Skeletal muscle cell (primary cell): ENCODE measurements at places on chromosomes 11 and 22.

DNA sequence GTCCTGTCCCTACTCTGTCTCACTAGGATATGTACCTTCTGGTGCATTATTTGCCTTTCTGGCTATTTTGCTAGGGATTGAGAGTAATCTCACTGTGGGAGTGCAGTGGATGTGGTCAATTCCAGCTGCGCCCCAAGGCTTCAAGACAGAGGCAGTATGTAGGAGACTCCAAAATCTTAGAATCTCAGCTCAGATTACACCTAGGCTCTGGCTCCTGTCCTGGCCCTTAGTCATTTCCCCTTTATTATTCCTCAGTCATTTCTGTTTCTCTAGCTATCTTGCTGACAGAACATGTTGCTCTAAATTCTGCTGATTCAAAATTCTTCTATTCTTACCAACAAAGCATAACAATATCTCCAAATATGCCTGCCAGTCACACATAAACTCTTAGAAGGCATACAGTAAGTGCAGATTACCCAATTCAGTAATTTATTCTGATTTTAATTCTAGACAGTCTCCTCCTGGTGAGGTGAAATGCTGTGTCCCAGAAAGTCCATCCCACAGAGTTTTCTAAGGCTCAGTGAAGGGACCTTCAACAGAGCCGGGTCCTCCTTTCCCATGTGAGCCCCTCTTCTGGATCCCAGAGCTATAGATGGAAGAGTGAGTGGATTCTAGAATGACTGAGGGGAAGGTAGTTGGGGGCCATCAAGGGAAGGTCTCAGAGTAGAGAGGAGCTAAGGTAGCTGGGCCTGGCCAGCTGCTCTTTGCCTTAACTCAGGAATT is 24.3 kb upstream of the GLYATL1 start:
- DNase-seq, result no peak

- DNase-seq, result no peak
Observed at GRCh38 chr11:6755303-6755952, 16.3 kb downstream of the OR2AG2 start.

- no peak for DNase-seq
Observed at GRCh38 chr11:66636411-66636810, 2.1 kb upstream of the RBM4 start.

- no peak for DNase-seq
Observed at GRCh38 chr11:129013737-129014475, 71.2 kb upstream of the TP53AIP1 start.

DNA sequence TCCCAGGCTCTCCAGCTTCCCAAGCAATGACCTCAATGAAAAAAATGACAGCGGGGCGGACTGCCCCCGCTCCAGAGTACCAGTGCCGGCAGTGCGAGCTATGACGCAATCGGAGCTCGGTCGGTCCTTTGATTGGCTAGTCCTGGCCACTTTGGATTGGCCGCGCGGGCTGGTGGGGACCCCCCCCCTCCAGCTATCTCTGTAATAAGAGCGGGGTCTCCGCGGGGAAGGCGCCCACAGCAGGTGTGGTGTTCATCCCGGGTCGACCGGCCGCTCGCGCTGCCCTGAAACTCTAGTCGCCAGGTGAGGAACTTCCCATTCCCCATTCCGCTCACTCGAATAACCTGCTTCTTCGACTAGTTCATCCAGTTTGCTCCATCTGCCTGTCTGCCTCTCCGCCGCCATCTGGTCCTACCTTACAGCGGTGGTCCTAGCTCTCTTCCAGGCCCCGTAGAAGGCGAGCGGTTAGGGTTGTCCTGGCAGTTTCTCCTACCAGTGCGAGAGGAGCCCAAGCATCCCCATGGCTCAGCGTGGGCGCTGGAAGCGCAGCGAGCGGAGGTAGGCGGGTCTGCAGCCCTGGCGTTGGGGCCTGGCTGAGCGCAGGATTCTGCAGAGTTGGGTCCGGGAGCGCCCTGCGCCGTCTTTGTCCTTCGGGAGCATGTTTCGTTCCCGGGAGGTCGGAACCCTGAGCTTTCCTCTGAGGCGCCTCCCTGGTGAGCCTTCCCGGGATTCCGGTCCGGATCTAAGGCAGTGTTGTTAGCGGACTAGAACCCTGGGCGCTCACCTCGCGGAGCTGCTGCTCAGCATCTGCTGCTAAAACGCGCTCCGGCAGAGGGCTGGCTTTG is at the start of gene CALCB:
Gene CALCB, plus strand, starts transcription at position 233 of the 845 bp plus-strand sequence. CDS start 1,126 bp downstream, outside the sequence.
- DNase-seq, result no peak

GRCh38 chr11:73160005-73160760 is 18.1 kb upstream of the FCHSD2 start:
- DNase-seq, result no peak

DNA sequence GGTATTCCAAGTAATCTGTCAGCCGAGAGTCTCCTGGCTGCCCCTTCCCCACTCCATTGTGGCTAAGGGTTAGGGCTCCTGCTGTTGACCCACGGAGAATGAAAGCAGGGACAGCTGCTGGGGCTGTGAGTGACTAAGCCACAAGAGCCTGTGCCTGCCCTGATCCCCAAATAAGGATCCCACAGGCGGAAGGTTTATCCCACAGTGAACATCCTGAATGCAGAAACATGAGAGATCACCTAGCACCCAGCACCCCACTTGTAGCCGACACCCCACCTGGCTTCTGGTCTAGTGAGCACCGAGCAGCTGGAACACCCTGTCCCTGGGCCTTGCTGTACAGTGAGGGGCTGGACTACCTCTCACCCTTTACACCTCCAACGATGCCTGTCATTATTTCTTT is 117.7 kb upstream of the LMO1 start:
- no peak for DNase-seq

DNA sequence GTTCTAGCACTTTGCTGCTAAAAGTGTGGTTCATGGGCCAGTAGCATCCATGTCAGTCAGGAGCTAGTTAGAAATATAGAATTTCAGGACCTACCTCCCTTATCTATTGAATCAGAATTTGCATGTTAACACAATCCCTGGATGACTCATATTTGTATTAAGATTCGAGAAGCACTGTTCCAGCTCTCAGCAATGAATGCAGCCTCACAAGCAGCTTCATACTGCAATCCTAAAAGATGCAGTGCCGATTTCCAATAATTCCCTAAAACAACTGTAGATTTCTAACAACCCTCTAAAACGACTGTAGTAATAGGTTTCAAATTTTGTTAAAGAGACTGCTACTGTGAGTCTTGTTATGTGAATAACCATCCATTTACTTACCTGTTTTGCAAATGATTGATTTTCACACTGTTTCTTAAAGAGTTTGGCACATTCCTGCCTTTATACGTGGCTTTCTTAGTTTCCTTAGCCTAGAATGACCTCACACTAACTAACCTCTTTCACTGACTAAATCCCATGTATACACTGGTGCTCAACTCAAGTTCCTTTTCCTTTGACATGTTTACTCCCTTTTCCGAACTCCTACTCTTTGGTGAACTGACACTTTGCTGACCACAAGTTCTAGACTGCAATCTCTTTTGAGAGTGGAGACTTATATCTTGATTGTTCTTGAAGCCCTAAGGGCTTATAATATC is 511.8 kb downstream of the METTL15 start:
- DNase-seq, result no peak

- no peak for DNase-seq
Observed at GRCh38 chr22:28594797-28595462, 84.7 kb downstream of the TTC28 start.

DNA sequence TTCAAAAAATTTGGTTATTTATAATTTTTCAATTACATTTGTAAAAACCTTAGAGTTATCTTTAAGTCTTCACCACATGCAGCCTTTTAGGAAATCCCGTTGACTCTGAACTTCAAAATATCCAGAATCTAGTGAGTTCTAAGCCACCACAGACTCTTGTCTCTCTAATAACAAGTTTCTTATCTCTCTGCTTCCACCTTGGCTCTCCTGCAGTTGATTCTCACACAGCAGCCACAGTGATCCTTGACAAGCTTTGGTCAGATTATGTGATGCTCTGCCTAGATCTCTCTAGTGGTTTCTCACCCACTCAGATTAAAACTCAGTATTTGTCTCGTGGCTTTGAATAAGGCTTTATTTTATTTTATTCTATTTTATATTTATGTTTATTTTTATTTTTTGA is 8.6 kb downstream of the HSD17B12 start:
- no peak for DNase-seq

DNA sequence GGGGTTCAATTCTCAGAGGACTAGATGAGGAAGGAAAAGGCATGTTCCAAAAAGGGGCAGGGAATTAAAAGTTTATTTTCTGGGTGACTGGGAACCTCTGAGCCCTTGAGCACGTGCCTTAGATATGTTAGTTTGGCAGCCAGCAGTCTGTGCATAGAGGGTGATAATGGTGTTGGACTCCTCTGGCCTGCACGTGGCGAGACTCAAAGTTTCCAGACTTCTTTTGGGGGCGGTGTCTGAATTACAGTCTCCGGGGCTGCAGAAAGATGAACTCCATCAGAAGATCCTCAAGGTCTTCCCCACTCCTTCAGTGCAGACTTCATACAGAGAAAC is 861 bp upstream of the ZNRF3 start:
- DNase-seq, result no peak

DNA sequence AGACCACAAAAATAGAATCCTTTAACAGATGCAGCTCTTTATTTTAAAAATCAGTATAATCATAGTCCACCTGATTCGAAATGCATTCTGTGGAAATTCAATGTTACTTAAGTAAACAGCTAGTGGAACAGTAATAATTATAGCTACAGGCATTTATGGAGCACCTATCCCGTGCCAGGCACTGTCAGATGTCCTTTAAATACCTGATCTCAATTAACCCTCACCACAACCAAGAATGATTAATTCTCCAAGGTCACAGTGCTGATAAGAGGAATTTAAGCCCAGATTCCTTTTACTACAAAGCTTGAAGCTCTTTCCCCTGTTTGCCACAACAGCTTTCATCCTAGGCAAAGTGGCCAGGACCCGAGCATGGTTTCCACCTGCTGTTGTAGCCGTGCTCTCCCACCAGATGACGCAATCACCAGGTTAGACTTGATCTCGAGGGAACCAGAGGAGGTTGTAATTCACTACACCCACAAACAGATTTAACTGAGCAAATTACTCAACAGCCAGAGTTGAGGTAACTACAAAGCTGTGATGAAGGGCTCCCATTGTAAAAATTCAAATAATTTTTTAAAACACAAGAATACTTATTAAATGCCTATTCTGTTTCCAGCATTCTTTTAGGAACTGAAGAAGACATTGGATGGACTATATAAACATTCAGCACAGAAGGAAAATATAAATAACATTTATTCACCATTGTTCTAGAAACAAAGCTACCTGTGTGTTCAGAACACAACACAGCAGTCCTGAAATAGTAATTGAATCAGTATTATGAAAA is 10.3 kb downstream of the PRDM10 start:
- DNase-seq, result no peak

DNA sequence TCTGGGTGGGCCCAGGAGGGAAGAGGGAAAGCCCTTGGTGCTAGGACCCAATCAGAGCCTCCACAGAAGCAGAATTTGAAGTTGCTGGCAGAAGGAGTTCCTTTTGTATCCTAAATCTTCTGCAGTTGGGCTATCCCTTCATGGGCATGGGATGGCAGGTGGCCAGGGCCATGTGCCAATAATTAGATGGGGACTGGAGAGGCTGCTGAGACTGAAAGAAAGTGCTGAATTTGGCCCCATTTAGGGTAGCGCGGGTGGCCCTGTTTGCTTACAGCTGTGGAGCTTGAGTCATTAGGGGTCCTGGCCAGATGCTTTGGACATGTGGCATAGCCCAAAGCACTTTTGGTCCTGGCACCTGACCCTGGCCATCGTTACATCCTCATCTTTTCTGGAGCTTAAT is 27.1 kb downstream of the PARVA start:
- no peak for DNase-seq

DNA sequence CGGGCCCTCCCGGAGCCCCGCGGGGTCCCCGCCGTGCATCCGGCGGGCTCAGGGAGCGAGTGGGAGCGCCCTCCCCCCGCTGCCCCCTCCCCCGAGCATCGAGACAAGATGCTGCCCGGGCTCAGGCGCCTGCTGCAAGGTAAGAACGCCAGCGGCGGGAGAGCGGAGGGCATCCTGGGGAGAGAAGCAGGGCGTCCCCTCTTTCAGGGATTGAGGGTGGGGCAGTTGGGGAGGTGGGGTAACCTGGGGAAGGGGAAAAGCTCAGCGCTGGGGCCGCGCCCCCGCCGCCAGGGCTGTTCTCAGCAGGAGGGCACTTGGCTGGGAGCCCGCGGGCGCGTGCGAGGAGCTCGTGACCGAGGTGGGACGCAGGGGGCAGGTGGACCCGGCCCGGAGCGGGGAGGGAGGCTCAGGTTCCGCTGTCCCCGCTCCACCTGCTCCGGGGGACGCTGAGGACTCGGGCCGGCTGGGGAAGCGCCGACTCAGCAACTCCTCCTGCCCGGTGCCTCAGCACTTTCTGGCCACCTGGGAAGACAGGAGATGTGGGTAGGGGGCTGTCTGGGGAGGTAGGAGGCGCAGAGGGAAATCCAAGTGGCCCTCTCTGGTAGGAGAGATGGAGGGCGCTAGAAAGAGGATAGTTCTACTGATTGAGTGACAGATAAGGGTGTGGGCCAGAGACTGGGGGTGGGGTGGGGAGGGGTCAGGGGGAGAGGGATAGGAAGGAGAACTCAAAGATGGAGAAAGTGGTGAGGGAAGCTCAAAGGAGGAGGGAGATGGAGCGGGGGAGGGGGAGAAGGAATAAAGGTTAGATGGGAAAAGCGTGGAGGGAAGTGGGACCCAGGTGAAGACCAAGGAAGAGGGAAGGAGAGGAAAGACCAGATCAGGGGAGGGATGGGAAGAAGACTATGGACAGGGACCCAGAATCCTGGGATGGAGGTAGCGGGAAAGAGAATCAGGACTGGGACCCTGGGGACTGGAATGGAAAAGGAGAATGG is 726 bp downstream of the RTN4RL2 start:
- no peak for DNase-seq

- DNase-seq, result no peak
Observed at GRCh38 chr22:49344161-49344560, 483.5 kb downstream of the BRD1 start.

DNA sequence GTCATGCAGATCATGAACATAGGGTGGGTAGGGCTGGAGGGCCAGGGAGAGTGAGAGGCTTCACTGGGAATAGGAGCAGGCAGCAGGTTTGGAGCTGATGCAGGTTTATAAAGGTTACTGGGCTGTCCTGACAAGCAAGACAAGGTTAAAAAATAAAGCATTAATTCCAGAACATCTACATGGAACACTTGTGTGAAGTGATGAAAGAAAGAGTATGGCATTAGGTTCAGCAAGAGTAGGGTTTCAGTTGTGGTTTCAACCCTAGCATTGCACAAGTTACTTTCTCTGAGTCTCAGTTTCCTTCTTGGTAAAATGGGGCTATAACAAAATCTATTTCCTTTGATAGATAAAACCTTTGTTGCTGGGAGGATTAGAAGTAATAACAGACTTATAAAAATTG is 114.6 kb upstream of the SESN3 start:
- DNase-seq, result no peak
